ENCODE measurements at places on chromosomes 16 and 17.

DNA sequence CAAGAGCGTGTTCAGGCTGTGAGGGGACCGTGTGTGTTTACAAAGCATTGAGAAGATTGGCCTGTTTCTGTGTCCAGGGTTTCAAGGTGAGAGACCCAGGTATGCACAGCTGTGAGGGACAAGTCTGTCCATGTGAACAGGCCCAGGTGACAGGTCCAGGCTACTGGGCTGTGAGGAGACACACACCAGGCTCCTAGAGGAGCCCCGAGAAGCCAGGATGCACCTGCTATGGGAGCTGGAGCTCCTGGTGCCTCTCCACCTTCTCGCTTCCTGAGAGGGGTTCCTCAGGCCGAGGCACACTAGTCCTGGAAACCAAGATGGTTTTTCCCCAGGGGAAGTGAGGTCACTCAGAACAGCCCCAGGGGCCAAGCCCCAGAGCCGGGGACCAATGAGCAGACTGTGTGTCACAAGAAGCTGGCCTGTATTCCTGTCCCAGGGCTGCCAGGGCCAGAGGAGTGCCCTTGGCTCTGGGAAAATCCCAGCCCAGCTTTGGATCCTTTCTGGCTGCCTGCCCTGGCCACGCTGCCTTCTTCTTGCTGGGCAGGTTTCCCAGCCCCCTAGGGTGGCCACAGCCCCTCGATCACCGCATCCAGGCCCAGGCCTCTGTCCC lies 153.4 kb upstream of the PLCG2 start:
- no peak for DNase-seq

- DNase-seq = no peak
Measured at GRCh38 chr17:6526362-6527152, 29.8 kb downstream of the PITPNM3 start.

GRCh38 chr16:9015489-9015888 lies 51.8 kb upstream of the USP7 start:
- no peak for DNase-seq

- no peak for DNase-seq
Measured at GRCh38 chr17:71412803-71413202, 708.0 kb upstream of the SOX9 start.

GRCh38 chr16:77897831-77898605 lies 109.7 kb downstream of the VAT1L start:
- no peak for DNase-seq

GRCh38 chr16:74743668-74744299 lies 30.8 kb downstream of the FA2H start:
- DNase-seq = no peak

- DNase-seq = no peak
Measured at GRCh38 chr17:19768046-19768782, 20.1 kb upstream of the ALDH3A1 start.

DNA sequence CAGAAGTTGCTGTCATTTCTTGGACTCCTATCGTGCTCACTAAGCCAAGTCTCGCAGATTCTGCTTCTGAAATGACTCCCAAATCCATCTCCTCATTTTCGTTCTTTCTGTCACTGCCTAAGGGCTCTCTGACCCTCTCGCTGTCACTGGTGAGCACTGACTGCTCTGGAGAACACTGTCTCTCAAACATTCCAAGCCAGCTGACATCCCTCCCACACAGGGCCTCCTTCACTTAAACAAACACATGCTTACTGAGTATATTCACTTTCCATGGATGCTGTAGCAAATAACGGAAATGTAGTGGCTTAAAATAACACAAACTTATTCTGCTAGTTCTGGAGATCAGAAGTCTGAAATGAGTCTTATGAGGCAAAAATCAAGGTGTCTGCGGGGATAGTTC lies 18.8 kb downstream of the CACNG1 start:
- no peak for DNase-seq

GRCh38 chr17:32584792-32585191 lies 98.0 kb downstream of the CDK5R1 start:
- no peak for DNase-seq

- no peak for DNase-seq
Measured at GRCh38 chr16:20859699-20860098, 40.5 kb downstream of the DCUN1D3 start.

GRCh38 chr17:3959295-3959899 lies 4.8 kb downstream of the ATP2A3 start:
- no peak for DNase-seq

- no peak for DNase-seq
Measured at GRCh38 chr16:28549301-28549899, 4.3 kb upstream of the SGF29 start.

- no peak for DNase-seq
Measured at GRCh38 chr16:2152695-2153506, 2.7 kb upstream of the TRAF7 start.

DNA sequence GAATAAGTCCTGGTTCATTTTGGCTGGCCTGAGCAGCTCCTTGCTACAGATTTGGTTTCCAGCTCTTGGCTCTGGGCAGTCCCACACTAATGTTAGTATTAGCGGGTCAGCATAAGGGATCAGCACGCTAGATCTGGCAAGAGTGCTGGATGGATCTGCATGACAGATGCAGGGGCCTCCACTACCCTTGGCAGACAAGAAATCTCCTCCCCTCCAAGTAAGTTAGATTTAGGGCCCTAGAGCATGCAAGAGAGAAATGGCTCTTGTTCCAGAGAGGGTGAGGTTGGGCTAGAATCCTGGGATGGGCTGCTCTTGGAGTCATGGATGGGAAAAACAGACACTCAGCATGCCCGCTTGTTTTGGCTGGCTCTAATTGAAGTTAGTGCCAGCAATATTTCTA lies 414.3 kb downstream of the RBFOX1 start:
- no peak for DNase-seq

DNA sequence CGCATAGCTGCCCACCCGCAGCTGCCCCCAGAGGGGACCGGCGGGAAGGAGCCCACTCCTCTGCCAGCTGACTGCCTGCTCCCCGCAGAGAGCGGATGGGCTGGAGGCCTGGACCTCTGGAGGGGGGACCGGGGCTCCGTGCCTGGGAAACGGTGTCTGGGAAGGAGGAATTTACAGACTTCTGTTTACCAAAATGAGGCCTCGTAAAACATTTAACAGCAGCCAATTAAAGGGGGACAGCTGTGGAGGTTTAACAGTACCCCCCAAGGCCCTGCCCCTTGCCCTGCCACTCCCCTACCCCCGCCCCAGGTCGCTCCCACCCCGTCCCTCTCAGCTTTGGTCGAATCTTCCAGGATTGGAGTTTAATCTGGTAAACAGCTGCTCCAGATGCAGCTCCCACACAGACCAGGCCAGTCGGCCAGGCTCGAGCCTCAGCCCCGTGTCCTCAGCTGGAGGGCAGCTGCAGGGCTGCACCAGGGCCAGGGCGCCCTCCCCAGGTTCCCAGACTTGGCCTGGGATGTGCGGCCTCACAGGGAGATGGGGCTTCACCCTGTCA lies 41.1 kb downstream of the BAHCC1 start:
- no peak for DNase-seq

DNA sequence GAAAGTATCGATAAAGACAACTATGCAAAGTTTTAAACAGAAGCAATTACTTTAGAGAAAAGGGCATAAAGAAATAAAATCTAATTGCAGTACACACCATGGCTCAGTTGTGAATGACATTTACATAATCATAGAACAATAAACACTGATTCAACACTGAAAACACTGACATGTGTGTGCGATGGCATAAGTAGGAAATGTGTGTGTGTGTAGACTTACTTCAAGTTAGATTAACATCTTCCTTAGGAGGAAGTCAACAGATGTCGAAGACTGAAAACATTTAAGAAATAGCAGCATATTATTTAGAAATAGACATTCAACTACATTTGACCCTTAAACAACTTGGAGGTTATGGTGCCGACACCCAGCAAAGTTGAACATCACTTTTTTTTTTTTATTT lies 172.4 kb downstream of the STX8 start:
- no peak for DNase-seq

DNA sequence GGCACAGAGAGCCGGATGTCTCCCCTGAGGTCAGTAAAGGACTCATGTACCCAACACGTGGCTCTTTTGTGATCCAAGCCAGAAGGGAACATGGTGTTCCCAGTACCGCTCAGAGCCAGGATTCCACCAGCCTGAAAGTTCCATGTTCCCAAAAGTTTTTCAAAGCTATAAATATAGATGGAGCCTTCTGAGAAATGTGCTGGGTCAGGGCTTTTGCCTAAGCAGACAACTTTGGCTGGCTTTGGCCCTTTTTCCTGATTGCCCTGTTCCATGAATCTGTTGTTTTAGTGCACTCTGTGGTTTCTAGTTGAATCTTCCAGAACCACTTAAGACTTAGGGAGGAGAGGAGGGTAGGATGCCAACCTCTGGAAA lies 128.5 kb upstream of the HS3ST2 start:
- no peak for DNase-seq

GRCh38 chr17:64657610-64658125 lies 4.4 kb downstream of the SMURF2 start:
- DNase-seq = no peak

DNA sequence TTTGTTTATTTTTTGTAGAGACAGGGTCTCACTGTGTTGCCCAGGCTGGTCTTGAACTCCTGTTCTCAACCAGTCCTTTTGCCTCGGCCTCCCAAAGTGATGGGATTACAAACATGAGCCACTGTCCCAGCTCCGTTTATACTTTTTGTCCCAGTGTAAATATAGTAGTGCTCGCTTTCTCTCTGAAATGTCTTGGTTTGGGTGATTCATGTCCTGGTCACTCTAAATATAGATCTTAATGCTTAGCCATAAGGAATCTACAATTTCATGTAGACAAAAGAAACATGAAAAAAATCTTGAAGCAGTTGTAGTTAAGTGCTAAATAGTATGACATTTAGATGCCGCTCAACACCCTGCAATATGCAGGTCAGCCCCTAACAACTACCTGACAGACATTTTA lies 126.9 kb downstream of the KATNIP start:
- no peak for DNase-seq

DNA sequence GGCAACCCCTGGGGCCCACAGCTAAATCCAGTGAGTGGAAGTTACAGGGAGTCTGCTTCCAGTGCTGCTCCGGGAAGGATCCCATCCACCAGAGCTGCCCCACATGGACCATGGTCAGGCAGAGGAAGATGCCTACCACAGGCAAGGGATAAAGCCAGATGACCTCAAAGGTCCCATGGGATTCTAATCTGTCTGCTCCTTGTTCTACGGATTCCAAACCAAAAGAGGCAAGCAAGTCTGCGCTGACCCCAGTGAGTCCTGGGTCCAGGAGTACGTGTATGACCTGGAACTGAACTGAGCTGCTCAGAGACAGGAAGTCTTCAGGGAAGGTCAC lies 1.4 kb downstream of the CCL4L2 start:
- DNase-seq = no peak

GRCh38 chr16:3182608-3183444 lies 5.2 kb upstream of the OR1F1 start:
- no peak for DNase-seq

GRCh38 chr17:63040816-63041215 lies 74.8 kb downstream of the TANC2 start:
- DNase-seq = no peak

DNA sequence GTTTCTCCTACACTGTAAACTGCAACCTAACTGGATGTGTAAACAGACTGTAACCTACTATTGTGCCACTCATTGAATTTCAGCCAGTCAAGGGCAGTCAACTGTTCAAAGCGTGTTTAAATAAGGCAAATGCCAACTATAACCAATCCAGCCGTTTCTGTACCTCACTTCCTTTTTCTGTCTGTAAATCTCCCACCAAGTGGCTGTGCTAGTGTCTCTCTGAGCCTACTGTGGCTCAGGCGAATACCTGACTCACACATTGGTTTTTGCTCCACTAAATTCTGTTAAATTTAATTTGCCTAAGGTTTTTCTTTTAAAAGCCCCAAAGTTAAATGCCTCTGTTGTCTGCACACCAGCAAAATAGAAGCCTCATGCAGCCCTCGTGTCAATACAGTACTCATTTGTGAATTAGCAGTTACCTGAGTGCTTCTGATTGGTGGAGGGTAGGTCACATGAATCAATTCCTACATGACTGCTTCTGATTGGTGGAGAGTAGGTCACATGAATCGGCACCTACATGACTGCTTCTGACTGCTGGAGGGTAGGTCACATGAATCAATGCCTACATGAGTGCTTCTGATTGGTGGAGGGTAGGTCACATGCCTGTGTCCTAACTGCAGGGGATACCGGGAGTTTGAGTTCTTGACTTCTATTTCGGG lies 31.1 kb upstream of the CCR7 start:
- no peak for DNase-seq

DNA sequence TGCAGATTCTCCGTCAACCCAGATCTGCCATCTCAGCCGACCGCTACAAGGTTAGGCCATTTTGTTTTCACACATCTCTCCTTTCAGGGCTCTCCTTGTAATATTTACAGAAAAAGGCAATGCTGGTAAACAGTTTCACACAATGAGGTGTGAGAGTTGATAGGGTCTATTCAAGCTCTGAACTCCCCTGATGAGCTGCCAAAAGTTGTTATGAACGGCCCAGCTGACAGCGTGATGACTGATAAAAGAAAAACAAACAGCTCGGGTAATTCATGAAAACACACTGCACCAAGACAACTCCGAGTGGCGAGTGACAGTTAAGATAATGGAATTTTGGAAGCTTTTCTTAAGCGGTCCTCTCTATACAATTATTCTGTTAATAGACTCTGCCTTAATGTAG lies 68.1 kb upstream of the IRX5 start:
- no peak for DNase-seq

GRCh38 chr17:57090560-57091185 lies 5.6 kb downstream of the AKAP1 start:
- DNase-seq = no peak

DNA sequence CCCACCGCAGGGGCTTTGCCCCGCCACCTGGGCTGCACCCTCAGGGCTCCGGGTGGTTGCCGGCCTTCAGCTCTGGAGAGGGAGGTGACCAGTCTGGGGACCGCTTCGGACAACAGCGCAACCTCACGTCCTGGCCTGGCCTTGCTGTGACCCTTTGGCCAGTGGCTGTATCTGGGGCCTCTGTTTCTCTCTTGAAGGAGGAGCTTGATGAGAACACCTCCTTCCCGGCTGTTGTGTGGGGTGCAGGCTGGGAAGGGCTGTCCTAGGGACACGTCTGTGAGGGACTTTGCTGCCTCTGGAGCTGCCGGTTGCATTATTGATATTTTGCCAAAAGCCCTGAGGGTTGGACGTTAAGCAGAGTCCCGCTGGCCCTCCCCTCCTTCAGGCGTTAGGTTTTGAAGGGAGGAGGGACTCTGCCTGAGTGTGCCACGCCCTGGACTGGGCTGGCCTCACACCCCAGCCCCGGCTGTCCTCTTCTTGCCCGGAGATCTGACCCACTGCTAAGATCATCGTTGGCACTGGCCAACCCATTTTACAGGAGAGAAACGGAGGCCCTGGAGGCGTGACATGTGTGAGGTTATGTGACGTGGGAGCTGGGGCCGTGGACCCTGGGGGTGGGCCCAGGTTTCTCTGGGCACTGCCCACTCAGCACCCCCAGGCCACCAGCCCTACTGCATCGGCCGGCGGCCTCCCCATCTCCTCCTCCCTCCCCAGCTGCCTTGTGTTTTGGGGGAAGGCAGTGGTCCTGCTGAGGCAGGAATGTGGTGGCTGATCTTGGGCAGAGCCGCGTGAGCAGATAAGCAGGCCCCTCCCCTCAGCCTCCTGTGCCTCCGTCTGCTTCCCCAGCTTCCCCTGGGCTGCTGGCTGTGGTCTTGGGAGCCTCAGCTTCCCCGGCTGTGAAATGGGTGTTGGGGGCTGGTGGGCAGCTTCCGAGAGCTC lies 8.5 kb downstream of the ZFPM1 start:
- DNase-seq = no peak

GRCh38 chr17:15406081-15406480 lies 61.3 kb downstream of the CDRT4 start:
- DNase-seq = no peak
